ENCODE measurements at places on chromosomes 5 and 9.

DNA sequence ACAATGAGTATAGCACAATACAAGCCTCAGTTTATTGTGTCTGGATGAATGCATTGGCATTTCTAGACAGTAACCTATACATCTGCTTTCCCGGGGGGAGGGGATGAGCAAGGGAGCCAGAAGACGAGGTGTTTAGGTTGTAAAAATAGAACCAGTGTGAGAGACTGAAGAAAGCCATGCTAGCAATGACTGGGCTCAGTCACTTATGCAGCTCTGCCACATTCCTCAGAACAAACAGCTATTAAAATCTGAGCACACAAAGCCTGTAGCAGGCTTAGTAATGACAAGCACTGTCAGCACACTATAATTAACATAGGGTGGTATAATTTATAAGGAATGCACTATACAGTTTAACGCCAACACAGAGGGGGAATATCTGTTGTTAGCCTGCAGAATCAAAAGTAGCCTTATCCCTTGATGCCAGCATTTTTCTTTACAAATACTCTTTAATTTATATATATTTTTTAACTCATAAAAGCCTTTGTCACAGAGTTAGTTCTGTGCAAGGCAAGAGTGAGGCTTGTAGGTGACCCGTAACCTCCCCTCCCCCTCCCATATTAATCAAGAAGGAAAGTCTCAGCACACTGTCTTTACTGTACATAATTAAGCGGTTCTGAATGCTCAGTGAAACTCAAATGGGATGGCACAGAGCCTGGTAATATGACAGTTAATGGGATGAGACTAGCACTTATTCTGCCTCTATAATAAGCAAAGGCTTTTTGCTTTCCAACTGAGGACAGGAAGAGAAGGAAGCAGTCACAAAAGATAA, 295.4 kb downstream of the CSNK1G3 start:
- peak; percentile 66 for DNase-seq

GRCh38 chr5:36694351-36694750, 87.9 kb downstream of the SLC1A3 start:
- no peak for DNase-seq

- no peak for DNase-seq
Measured at GRCh38 chr5:96861076-96861475, 15.2 kb upstream of the ERAP2 start.

DNA sequence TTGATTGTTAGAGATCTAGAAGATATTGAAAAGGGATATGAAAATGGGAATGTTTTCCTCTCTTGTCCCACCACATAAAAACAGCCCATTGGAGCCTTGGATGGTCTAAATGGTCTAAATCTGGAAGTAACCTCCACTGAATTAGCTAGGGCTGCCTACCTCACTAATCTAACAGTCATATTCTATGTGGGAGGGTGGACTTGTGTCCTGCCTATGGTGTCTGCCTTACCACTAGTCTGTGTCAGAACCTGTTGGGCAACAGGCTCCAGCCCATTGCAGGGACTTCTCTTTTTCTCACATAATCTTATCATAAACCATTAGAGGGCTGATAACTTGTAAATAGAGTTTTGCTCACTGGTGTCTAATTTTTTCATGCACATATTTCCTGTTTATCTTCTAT, 548.8 kb upstream of the CDH18 start:
- DNase-seq: no peak

- DNase-seq: no peak
Measured at GRCh38 chr5:6753851-6754250, 40.6 kb downstream of the TENT4A start.

GRCh38 chr5:163908253-163908652, 402.8 kb downstream of the MAT2B start:
- DNase-seq: no peak

DNA sequence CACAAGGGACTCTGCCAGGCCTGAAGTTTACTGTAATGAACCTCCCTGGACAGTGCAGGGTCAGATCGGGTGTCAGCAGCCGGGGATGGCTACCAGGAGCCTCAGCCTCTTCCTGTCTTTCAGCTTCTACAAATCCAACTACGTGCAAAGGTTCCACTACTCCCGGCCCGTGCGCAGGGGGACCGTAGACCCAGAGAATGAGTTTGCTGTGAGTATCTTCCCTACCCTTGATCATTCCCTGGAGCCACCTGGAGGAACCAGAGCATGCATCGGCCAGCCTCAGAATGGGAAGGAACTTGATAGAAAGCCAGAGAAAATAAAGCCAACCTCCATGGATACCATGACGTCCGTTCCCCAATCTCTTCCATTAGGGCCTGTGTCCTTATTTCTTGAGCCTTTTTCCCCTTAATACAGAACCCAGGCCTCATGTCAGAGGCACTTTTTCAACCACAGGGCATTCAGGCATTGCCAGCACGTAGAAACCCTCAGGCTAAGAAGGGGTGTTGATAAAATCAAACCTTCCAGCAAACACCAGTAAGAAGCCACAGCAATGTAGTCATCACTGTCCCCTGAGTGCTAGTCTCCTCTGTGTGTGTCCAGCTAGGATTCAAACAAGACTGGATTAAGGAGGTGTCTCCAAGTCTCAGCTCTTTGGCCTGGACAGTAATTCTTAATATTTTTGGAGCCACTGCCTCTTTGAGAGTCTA, 49.0 kb upstream of the FOXI1 start:
- DNase-seq: peak; percentile 33

DNA sequence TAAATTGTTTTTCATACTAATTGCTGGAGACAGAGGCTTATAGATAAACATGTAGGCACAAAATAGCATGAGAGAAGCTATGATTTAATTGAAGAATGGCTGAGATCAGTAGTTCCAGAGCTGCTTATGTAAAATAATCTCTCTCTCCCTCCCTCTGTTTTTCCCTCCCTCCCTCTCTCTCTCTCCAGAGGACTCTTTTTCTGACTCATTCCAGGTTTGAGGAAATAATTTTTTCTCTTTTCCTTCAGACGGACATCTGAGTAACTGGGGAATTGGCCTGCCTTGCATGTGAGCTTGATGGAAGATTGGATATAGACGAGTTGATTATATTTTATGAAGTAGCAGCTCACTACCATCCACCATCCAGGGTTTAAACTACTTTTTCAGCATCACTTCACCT, 35.5 kb downstream of the KCTD16 start:
- DNase-seq: no peak

GRCh38 chr9:132099167-132099566, 19.5 kb upstream of the MED27 start:
- DNase-seq: no peak

- no peak for DNase-seq
Measured at GRCh38 chr9:37179576-37179975, 59.2 kb downstream of the ZCCHC7 start.

GRCh38 chr5:143793249-143793648, 18.7 kb upstream of the HMHB1 start:
- DNase-seq: no peak

DNA sequence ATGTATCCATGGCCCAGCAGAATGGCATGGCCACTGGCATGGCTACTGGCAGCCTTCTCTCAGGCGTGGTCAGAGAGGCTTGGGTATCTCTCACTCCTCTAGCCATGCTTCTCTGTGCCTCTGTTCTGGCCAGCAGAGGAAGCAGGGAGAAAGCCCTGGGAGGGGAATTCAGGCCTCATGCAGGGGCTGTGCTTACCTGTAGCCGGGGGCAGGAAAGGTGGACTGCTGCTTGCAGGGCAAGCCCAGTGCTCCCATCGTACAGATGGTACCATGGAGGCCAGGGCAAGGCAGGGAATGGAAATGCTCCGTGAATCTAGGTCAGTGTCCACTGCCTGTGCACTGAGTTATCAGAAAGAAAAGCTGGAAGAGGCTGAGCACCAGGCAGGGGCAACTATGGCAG, 2.7 kb downstream of the OR13J1 start:
- DNase-seq: no peak

- no peak for DNase-seq
Measured at GRCh38 chr5:40651201-40651600, 28.5 kb upstream of the PTGER4 start.

DNA sequence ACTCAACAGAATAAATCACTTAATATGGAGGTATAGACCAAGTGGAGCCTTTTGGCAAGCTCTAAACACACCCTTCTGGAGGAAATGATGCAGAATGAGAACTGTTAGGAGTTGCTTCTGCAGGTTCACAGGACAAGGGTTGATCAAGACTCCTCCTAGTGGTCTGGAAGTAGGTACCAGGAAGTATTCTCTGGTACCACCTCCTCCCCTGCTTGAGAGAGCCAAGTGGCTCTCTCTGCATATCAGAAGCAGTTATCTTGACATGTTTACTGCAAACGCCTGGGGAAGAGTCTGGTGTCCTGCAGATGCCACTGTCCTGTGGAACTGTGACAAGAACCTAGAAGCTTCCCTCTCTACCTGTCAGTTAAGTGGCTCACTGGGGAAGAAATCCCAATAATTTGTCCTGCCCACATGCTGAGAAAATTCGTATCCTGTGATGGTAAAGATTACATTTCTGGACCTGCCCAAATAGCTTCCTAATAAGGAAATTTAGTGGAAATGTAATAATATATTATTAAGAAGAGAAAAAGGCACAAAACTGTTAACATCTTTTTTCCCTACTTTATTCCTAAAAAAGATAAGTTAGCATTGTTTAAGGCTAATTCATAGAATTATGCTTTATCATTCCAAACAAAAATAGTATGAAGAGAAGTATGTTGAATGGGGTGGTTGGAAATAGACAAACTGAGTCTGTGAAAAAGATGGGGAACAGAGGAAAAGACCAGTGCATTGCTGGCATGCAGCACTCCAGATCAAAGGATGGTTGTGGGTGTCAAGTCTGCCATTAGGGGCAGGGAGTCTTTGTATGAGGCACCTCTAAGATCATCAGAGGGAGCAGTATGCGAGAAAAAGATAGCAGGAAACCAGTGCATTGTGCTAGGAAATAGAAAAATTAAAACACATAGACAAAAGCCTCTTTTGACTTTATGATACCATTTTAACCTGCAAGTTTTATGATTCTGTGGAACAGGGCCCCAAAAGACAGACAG, 118.8 kb downstream of the CDC42SE2 start:
- peak; percentile 95 for DNase-seq

DNA sequence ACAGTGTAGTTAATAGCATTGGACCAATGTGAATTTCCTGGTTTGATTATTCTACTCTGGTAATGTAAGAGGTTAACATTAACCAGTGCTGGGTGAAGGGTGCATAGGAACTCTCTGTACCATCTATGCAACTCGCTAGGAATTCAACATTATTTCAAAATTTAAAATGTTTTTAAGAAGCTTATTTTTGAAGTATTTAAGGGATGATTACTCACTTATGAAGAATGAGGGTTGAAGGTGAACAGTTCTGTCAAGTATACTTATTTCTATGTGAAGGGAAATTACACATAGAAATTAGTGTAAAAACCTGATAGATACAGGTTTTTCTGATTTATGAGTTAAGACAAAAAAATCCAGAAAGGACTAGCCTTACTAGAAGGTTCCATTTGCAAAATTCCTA, 165.8 kb downstream of the INSYN2B start:
- DNase-seq: no peak

DNA sequence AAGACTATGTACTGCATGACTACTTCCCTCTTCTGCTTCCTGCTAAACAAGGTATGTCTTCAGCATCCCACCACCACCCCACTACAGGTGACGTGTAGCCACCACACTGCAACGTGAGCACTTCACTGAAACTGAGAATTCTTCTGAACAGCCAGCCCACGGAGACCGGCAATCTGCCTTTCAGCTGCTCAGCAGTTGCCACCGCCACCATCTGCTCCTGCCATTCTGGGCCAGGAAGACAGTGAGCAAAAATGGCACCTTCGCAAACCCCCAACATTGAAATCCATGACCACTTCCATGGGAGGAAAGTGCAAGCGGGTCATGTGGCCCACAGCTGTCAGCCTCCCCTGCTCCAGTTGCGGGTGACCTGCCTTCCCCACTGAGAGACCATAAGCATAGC, 443.4 kb upstream of the ST8SIA4 start:
- no peak for DNase-seq

- DNase-seq: no peak
Measured at GRCh38 chr9:6443661-6444060, 30.7 kb downstream of the UHRF2 start.

- no peak for DNase-seq
Measured at GRCh38 chr5:94081088-94081487, 339.7 kb upstream of the POU5F2 start.

DNA sequence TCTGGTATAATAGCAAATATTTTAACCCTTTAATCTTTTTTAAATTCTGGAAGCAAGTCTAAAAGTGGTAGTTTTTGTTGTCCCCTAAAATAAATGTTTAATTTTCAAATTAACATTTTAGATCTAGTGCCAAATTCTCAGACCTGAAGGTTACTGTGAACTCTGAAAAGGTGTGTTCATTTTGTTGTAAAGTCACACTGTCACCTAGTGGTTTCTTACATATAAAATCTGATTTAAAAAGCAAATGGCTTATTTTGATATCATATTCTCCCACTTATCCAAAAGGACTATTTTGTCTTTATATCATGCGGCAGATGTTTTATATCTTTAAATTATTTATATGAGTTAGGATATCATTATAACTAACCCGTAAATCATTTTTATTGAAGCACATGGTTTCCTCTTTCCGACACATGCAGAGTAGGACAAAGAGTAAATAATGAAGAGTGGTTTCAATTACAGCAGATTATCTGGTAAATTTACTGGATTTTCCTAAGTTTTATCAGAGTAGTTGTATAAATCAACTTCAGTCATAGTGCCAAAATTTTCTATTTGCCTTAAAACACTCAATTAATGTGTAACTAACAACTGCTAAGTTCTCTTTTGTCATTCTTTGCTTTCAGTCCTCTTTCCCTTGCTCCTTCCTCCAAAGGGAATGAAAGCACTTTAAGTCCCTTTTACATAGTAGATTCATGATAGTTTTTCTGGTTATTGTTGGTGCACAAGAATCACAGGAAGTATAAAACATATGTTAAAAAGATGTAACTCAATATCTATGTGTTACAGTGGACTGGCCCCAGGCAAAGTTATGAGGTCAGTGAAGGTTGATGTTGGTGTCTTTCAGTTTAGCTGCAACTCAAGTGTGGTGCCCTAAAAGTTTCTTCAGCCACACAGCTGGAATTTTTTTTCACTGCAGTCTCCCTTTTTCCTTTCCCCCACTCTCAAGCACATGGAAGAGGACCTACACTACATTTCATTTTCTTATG, 189.6 kb downstream of the COX7C start:
- DNase-seq: no peak

GRCh38 chr9:34552606-34552981, 29.8 kb upstream of the ENHO start:
- DNase-seq: no peak

DNA sequence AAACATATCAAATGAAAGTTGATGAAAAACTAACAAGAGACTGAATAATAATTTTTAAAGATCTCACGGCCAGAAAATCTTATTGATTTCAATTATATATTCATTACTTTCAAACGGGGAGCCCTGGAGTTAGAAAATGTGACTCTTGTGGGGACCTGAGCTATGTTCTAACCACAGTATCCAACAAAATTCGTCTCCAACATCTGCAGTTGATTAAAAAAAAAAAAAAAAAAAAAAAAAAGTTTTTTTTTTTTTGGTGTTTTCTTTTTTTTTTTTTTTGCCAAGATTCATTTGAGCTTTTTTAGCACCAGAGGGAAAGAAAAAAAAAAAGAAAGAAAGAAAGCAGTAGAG, 144.3 kb upstream of the PIK3R1 start:
- DNase-seq: no peak
